Stimulated activated CD4-positive, alpha-beta T cell treated with anti-CD3 and anti-CD28 coated beads, Interleukin-15, amount 100 ng/mL, for 1 hour (primary cell): ENCODE measurements at places on chromosomes 2 and 18.

DNA sequence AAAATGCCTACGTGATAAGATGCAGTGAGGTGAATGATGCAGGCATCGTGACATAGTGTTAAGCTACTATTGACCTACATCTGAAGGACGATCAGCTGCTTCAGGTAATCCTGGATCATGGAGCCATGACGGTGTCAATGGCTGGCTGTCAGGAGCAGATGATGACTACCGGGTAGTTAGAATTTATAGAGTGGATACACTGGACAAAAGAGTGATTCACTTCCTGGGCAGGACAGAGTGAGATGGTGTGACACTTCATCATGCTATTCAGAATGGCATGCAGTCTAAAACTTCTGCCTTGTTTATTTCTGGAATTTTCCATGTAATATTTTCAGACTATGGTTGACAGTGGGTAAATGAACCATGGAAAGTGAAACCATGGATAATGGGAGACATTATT, 29.5 kb downstream of the METTL8 start:
- DNase-seq = no peak

- DNase-seq = no peak
Measured at GRCh38 chr18:31102025-31102684, at the start of gene DSC2. Gene DSC2, minus strand, starts transcription at chr18:31102421. Its CDS starts 450 bp downstream, at chr18:31101971.

GRCh38 chr2:166519391-166519962, 25.4 kb upstream of the SCN7A start:
- DNase-seq = no peak

GRCh38 chr2:213376644-213377043, 92.4 kb downstream of the SPAG16 start:
- no peak for DNase-seq

DNA sequence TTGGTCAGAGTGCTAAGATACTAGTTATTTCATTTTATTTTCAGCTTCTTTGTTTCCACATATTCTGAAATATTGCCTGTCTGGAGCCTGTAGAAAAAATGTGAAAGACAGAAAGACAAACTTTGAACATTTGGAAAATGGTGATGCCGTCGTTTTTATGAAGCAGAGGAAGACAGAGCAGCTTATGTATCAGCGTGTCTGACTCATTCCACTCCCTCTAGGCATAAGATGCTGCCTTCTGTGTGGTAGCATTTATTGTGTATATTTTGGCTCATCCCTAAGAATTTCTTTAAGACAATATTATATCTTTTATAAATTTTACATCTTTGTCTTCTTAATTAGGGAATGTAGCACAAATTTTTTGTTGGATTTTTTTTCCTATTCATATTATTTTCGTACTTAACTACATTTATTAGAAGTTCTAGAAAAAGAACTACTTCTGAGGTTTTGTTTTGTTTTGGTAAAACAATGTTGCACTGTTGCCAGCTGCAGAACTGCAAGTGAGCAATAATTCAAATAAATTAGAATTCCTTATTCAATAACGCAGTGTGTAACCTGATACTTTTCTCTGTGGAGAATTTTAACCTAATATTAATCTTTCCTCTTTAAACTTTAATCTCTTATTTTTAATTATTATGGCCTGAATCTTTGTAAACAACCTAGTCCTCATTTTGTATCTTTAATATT, 300.4 kb downstream of the ZNF407 start:
- no peak for DNase-seq

GRCh38 chr2:206084439-206084869, 1.5 kb downstream of the INO80D start:
- no peak for DNase-seq

- no peak for DNase-seq
Measured at GRCh38 chr2:97851172-97851571, 137.8 kb downstream of the ZAP70 start.

GRCh38 chr2:69143748-69144360, 130.9 kb downstream of the ANTXR1 start:
- DNase-seq = no peak

DNA sequence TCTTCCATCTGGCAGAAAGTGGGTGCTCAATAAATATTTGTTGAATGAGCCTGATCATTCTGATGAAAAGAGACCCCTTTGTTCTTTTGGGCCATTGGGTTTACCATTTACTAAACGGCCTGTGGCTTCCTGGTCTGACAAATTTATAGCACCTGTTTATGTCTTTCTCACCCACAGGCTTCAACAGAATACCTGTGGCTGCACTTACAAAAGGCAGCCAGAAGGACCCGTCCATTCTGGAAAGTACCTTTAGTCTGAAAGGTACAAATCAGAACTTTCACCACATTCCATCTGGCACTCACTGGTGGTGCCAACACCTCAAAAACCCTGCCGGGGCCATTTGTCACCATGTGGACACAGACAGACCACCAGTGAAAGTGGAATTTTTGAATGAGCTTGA, 167.5 kb downstream of the ETAA1 start:
- no peak for DNase-seq

GRCh38 chr2:53768242-53768542, 588 bp downstream of the CHAC2 start:
- no peak for DNase-seq

DNA sequence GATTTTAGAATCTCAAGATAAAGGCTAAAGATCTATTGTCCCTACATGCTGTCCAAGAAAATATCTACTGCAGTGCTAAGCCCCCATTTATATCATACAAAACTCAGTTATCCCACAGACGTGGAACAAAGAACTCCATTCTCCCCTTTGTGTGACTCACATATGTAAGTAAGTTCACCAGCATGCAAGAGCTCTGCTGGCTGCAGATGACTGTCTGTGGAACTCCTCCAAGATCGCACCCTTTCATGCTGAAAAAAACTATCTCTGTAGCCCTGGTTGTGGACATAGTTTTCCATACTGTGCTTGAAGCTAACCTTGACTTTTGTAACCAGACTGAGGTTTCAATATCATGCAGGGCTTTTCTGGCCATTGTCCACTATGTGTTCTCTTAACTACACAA, 207.1 kb downstream of the ZNF521 start:
- no peak for DNase-seq

- DNase-seq = no peak
Measured at GRCh38 chr2:44097322-44097907, 71.3 kb upstream of the PPM1B start.

- no peak for DNase-seq
Measured at GRCh38 chr2:207953354-207953753, 72.0 kb downstream of the PLEKHM3 start.

GRCh38 chr2:219627103-219628100, at the start of gene SLC4A3:
Gene SLC4A3, plus strand, starts transcription at chr2:219627630. Its CDS starts 363 bp downstream, at chr2:219627993.
- DNase-seq = no peak

- no peak for DNase-seq
Measured at GRCh38 chr18:7338846-7339245, 108.0 kb downstream of the LRRC30 start.

GRCh38 chr2:86105969-86106945, at the start of gene PTCD3:
Gene PTCD3, plus strand, starts transcription at chr2:86106235. Its CDS starts 13 bp downstream, at chr2:86106248.
- DNase-seq = peak; percentile 79

- no peak for DNase-seq
Measured at GRCh38 chr2:165953306-165953654, 296 bp downstream of the TTC21B start.

DNA sequence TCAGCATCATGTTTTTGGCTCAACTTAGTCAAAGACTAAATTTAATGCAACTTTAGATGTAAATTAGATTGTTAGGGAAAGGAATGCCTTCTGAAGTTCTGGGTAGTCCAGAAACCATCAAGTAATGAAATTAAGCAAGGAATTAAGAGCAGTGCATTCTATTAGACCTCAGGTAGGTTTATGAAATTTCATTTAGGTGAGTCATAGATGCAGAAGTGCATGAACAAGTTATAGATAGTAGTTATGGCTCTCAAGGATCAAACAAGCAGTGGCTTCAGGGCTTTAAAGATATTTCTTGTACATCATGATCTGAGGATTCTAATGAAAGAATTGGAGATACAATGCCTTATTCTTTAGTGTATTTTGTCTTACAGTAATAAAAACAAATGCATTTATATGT, 25.4 kb upstream of the SPOPL start:
- DNase-seq = no peak

DNA sequence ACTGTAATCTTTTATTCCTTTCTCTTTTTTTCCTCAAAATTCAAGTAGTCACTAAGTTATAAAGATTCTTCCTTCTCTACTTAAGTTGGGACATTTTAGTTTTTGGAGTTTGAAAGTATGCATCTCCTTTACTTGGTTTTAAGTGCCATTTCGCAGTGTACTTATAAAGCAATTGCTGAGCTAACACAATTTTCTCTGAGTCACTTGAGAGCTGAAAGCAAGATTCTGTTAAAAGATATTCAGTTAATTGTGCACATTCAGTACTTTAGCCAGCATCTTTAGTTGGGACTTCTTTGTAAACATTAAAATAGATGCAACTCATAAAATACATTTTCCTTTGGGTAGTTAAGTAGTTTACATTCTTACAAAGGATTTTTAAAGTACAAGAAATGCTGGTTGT, 136.0 kb downstream of the GFPT1 start:
- DNase-seq = no peak

GRCh38 chr18:63828656-63829055, 53.4 kb downstream of the SERPINB7 start:
- DNase-seq = no peak

DNA sequence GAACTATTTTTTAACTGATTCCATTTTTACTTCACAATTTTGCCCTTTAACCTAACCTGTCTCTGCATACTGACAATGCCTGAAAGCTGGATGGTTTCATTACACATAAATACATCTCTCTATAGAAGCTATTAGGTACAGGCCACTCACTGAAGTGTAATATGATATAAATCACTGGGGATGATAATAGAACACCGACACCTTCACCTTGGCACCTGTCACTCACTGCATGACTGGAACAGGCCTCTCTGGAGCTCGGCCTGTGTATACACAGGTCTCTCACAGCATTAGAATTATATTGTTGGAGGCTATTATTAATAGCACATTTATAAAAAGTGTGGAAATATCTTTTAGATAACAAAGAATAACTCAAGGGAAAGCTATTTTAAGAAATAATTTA, 138.2 kb downstream of the TMEM131 start:
- no peak for DNase-seq

- no peak for DNase-seq
Measured at GRCh38 chr2:110881908-110882307, 149.5 kb downstream of the ACOXL start.

DNA sequence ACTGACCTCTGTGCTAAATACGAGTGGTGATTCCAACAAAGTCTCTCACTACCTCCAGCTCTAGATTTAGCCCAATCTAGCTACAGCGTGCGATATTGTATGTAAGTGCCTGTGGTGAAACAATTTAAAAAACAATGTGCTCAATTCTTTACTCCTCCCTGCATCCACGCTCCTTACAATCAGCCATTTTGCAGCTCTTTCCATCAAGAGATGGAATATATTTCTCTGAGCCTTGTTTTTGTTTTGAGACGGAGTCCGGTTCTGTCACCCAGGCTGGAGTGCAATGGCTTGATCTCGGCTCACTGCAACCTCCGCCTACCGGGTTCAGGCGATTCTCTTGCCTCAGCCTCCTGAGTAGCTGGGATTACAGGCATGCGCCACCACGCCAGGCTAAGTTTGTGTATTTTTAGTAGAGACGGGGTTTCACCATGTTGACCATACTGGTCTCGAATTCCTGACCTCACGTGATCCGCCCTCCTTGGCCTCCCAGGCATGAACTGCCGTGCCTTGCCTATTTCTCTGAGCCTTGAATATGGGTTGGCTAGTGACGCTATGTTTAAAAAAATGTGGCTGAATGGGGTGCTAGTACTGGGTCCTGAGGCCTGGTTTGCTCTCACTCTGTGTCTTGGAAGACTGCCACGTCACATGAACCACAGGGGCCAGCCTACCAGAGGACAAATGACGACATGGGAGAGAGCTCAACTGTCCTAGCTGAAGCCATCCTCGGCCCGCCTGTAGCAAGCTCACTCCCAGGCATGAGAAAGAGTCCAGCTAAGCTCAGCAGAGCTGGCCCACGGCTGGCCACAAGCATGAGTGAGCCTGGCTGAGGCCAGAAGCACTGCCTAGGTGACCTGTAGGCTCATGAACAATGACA, 14.8 kb downstream of the WDFY1 start:
- no peak for DNase-seq

GRCh38 chr2:69390471-69390870, 3.4 kb upstream of the GFPT1 start:
- no peak for DNase-seq

GRCh38 chr2:44389895-44390294, 28.1 kb downstream of the CAMKMT start:
- no peak for DNase-seq

DNA sequence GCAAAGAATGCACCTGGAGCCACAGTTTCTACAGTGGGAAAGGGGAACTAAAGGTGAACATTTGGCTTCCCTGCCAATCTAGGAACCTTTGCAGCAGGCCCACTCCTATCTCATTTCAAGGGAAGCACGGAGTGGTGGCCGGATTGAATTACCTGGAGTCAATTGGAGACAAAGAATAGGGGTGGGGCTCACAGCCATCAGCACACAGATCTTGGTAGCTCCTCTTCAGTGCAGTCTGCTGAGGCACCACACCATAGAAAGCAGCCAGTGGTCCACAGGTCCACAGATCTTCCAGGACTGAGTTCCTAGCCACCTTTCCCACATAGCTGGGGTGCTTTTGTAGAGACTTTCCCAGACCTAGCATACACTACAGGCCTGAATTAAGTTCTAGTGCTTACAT, 43.5 kb upstream of the NXPH2 start:
- DNase-seq = no peak

- DNase-seq = peak; percentile 27
Measured at GRCh38 chr18:59900222-59901128, 679 bp downstream of the PMAIP1 start.
